ENCODE measurements at places on chromosomes 2 and 18.

- DNase-seq = no peak
These were observed 319.0 kb upstream of the CXCR4 start for GRCh38 chr2:136436936-136437335.

GRCh38 chr2:234752966-234753365 lies 198.9 kb upstream of the SH3BP4 start:
- no peak for DNase-seq

DNA sequence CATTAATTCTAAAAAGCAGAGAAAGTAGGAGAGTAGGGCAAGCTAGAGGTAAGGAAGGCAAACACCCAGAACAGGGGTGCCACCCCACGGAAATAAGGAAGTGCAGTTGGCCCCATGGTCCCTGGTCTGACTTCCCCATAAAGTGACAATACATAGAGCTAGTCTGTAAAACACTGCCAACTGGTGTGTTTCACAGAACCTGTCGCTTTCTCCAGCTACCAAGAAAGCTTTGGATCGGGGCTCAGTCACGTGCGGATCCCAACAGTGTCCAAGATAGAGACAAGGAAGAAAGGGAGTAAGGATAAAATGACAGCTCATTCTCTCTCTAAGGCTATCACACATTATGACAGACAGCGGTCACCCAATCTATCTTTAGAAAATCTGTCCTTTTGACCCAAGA lies 36.4 kb downstream of the TBC1D8 start:
- no peak for DNase-seq

GRCh38 chr2:137689549-137689948 lies 274.7 kb upstream of the HNMT start:
- DNase-seq = no peak

DNA sequence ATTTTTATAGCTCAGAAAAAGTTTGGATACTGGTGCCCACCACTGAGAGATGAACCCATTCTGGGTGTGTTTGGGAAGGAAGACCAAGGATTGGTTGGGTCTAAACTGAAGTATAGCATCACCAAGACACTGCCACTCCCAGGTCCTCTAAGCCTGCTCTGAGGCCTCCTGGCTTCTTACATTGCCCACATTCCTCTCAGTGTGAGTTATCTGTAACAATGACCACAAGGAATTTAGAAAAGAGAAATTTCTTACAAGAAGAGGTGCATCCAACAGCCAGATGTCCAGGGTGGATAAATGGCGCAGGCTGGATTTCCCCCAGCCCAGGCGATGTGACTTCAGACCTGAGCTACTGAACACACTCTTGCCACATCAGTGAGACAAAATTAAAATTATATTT lies 1.6 kb upstream of the GPR45 start:
- no peak for DNase-seq

Measured in NCI-H526 (cell line).